ENCODE measurements at places on chromosomes 7 and 10. TPM values are rescaled to one million over a fixed set of nuclear protein-coding genes. Genes with fewer than 3 reads are reported as not detected.

- DNase-seq = no peak
Measured at GRCh38 chr7:73758581-73759138, 11.4 kb downstream of the CLDN3 start.

The AGR2 gene
- not detected for total RNA-seq

DNA sequence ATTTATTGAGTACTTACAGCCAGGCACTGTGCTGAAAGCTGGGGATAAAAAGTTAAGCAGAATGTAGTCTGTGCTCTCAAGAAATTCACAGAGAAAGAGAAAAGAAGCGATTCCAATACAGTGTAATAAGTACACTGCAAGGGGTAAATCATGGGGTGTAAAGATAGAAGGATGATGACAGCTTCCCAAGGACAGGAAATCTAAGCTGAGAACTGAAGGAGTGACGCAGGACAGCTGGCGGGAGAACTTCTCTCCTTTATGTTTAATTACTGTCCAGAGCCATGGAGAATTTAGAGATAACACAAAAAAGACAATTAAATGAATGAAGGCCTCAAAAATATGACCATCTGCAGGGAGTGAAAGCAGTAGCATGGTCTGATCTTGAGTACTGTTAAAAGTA lies 34.8 kb downstream of the C7orf33 start:
- DNase-seq = no peak

DNA sequence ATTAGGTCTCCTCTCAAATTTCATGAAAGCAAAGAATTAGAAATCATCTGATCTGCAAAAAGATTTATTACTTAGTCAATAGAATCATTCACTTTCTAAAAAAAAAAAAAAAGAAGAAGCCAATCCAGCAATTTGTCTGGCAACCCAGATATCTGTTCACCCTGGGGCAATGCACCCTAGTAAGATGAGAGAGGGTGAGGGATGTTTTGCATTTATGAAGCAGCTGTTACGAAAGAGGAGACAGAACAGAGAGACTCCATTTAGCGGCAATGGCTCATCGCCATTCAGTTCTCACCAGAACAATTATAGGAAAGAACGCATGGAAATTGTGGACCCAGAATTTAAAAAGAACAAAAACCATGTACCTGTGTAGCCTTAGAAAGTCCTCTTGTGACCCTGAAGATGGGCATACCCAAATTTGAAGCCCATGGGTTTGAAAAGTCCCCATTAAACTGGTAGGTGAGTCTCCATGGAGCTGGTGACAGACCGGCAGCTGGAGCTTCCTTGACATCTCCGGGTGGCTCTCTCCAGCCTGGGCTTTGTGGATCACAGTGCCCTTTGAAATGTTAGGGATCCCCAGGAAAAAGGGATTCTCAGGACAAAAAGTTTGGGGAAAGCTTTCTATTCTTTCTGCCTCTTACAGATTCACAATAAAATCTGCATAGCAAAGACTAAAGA lies 45.5 kb upstream of the CCDC3 start:
- DNase-seq = no peak

DNA sequence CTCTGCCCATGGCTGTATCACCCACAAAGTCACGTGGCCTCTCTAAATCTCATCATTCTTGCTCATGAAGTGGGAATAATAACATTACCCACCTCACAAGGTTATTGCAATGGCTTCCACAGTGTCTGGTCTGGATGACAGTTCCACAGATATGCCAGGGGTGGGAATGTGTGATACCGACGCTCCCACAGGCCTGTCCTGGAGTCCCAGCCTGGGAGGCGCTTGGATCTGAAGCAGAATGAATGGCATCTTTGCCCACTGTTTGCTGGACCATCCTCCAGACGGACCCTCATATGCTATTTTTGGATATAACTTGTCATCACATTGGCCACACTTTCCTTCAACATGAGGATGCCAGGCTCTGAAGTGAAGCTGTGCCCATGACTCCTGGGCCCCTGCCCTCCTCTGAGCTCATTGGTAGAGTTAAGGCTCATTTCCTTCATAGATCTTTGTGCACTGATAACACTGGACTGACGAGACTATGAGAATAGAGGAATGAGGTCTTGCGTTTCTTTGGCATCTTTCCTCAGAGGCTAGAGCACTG lies 279.8 kb upstream of the ZNF32 start:
- no peak for DNase-seq

DNA sequence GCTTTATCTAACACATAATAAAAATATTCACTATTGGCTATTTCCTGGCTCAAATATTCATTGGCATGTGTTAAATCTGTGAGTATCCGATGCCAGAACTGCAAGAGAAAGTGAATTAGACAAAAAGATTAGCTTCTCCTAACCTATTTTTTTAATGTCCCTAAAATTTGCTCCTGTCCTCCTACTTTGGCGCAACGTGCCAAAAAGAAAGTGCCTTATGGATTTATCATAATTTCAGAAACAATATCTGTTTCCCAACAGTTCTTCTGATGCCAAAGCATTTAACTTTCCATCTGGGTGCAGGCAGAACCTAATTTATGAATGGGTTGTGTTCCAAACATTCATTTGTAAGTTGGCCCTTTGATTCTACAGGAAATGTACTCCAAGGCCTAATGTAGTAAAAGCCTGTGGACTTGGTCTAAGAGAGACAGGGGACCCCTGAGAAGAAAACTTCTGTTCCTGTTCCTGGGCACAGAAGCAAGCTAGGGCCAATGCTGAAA lies 15.4 kb downstream of the PIP4K2A start:
- DNase-seq = no peak
